Spinal cord (tissue), 10 donors: ENCODE measurements at places on chromosomes 5 and 9. TPM values are rescaled to one million over a fixed set of nuclear protein-coding genes. Genes with fewer than 3 reads are reported as not detected.

The LCN12 gene
- total RNA-seq = 4.1 TPM

The WNT8A gene
- total RNA-seq = not detected

- DNase-seq = no peak
Measured at GRCh38 chr5:143200781-143201398, 202.6 kb downstream of the NR3C1 start.

GRCh38 chr5:180111273-180112002, 39.9 kb upstream of the RNF130 start:
- DNase-seq = no peak

DNA sequence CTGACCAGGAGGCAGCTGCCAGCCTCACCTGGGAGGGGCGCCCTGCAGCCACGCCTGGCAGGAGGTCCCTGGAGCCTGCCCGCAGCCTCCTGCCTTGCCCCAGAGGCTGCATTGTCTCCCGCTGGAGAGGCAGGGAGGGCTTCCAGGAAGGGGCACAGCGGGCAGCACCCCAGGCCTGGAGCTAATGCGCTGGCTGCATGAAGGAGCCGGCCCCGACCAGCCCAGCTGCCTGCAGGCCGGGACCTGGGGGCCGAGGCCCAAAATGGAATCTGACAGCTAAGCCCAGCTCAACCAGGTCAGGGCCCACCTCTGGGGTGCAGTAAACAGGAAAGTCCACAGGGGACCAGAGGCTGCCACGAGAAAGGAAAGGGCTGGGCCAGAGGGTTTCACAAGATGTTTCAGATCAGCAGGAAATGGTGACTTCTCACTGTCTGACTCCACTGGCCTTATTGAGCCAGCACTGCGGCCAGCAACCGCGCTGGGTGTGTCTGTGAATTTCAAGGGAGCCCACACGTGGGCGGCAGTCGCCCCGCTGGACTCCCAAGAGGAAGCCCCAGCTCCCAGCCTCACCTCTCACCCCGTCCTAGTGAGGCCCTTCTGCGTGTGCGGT, 18.6 kb upstream of the NOTCH1 start:
- no peak for DNase-seq

GRCh38 chr5:160774666-160775315, 77.2 kb downstream of the ATP10B start:
- no peak for DNase-seq

- DNase-seq = no peak
Measured at GRCh38 chr9:127694890-127695720, 11.7 kb upstream of the CFAP157 start.

DNA sequence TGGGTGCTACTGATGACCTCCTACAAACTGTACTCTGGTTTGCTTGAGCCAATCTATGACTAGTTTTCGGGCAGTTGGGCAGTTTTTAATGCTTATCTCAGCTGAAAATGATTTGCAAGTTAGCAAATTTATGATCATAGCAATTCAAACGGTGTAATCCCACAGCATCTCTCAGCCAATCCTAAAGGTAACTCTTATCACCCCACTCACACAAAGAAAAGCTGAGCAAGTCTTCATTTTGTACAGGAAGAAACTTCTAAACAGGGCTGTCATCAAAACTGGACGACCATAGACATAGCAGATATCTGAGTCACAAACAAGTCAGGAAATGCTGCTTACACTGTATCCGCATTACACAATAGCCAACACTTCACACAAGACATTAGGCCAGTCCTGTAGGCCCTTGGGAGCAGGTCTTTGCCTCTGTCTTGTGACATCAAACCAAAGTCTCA, 2.6 kb upstream of the ENC1 start:
- no peak for DNase-seq
